ENCODE measurements at places on chromosomes 3 and 15.

- no peak for DNase-seq
These were observed 58.6 kb upstream of the SLITRK3 start for GRCh38 chr3:165254812-165255211.

DNA sequence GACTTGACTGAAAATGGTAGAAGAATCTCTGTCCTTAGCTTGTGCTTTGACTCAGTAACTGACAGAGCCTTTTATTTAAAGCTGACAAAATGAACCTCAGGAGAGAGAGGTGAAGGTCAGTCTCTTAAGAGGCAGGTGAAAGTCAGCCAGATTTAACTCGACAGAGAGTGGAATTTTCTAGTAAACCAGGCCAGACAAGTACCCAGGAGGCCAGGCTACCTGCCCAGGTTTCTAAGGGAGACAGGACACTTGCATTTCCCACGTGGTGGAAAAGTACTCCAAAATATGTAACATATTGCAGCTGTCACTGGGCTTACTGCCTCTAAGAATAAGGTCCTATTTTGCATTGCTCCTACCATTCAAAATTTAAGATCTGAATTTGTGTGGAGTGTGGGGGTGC, 167.9 kb downstream of the FMN1 start:
- DNase-seq: no peak

DNA sequence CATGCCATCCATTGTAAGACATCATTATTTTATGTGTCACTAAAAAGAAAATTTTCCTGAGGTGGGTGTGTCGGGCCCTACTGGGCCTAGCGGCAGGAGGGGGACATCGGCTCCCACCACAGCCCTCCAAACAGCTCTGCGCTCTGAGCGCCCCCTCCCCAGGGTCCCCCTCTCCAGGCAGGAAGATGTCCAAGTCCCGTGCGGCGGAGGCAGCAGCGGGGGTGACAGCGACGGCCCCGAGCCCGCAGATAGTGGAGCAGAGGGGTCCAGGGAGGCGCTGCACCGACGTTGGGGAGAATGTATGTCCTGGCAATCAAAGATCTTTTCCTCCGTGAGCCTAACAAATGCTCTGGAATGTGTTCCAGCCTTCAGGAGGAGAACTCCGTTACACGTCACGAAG, 24.3 kb downstream of the GPR160 start:
- DNase-seq: no peak

GRCh38 chr3:24401090-24401810, 93.4 kb downstream of the THRB start:
- DNase-seq: no peak

DNA sequence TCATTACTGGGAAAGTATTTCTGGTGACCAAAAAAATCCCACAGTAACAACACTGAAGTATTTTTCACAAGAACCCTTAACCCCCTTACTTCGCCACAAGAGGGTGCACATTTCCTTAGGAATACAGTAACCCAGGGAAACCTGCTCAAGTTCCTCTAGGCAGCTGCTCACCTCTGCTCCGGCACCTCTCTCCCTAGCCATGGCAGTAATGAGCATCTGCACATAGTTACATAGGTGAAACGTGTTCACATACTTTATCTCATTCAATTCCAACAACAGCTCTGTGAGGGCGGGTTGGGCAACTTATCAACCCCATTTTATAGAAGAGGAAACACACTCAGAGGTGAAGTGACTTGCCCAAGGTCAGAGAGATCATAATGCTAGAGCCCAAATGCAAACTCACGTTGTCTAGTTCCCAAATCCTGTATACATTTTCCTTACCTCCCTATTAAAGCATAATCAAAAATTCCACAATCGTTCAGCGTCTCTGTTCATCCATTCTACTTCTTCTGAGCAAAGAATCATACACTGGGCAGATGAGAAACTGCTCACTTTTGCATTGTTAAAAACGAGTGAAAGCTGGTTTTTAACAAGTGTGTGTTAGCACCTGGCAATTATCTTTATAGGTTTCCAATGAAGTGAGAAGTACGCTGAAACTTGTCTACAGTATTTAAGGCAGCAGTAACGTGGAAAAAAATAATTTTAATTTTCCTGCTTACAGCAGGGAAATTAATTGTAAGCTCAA, 90.7 kb downstream of the IGF2BP2 start:
- no peak for DNase-seq

GRCh38 chr3:147493666-147494065, 84.5 kb downstream of the ZIC1 start:
- DNase-seq: no peak

- no peak for DNase-seq
These were observed 426.5 kb downstream of the TBC1D5 start for GRCh38 chr3:17315897-17316296.

DNA sequence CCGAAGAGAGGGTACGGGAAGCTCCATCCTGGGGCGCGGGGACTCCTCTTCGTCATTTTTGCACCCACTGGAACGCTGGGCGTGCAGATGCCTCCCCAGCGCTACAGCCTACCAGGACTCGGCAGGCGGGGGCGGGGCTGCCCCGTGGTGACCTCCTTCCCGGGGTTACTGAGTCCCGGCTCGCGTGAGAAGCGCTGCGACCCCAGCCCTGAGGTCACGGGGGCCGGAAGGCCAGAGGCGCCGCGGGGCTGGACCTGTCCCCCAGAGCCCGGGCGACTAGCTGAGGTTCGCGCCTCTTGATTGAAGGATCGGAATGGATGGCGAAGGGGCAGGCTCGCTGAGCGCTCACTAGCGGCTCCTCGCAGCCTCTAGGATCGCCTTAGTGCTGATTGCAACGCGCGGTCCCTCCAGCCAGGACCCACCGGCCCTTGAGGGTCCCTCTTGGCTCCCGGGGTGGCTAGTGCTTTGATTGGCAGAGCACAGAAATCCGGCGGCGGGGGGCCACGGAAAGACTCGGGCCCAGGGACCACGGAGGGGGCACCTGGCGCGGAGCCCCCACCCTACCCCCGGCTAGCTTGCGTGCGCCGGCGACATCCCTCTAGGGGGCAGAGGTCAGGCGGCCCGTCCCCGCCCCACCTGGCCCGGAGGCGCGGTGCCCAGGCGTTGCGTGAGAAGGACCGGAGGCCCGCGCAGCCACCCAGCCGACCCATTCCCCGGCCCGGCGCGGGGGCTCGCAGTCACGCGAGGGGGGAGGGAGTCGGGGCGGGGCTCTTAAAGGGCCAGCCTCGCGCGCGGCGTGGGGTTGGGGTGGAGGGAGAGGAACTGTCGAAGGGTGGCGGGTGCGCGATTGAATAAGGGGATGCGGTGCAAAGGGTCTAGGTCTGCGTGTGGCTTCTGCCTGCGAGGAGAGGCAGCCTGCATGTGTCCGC, 781 bp upstream of the CYP1A1 start:
- DNase-seq: no peak

DNA sequence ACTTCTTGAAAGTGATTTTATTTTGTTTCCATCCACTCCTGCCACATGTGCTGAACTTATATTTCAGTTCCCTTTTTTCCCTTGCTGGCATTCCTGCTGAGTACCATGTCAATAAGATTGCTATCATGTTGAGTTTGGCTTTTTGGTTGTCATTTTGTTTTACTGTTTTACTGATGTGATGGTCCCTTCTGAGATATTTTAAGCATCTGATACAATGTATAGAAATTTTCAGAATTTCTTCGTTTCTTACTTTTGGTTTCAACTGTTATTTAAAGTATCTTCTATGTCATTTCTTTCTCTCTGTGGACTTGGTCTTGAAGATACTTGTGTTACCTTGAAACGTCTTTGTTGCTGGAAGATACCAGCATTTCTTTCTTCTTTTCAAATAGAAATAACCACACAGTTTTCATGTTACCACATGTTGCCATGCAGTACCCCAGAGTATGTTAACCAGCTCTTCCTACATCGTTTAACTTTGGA, 14.1 kb downstream of the SIDT1 start:
- no peak for DNase-seq

DNA sequence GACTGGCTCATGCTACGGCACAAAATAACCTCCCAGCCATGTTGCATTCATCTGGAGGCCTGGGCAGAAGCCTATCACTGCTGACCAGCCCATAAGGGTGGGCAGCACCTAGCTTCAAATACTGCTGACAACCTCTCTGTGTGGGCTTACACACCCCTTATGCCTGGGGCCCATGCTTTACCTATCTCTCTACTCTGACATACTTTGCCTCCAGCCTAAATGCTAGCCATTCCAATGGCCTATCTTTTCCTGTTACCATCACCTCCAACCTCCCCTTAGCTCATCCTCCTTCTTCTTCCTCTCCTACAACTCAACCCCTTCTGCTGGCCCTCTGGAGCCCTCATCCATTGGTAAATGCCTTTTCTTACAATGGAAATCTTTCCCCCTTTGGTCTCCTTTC, 41.0 kb upstream of the PPP2R3A start:
- no peak for DNase-seq

DNA sequence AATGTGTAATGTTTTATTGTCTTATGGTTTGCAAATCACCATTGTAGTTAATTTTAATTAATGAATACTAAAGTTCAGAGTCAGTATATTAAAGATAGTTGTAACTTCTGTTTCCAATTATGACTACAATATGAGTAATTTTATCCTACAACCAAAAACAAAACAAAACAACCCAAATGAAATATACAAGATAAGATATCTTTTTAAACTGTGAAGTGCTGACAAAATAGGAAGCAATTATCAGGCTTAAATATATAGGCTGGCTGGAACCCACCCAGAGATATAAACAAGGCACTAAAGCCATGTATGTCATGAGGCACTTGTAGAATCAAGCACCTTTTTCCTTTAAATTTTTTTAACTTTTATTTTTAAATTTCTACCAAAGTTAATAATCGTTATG, 108.6 kb upstream of the LRRFIP2 start:
- DNase-seq: no peak

GRCh38 chr15:60353245-60353920, 44.4 kb downstream of the ANXA2 start:
- no peak for DNase-seq

DNA sequence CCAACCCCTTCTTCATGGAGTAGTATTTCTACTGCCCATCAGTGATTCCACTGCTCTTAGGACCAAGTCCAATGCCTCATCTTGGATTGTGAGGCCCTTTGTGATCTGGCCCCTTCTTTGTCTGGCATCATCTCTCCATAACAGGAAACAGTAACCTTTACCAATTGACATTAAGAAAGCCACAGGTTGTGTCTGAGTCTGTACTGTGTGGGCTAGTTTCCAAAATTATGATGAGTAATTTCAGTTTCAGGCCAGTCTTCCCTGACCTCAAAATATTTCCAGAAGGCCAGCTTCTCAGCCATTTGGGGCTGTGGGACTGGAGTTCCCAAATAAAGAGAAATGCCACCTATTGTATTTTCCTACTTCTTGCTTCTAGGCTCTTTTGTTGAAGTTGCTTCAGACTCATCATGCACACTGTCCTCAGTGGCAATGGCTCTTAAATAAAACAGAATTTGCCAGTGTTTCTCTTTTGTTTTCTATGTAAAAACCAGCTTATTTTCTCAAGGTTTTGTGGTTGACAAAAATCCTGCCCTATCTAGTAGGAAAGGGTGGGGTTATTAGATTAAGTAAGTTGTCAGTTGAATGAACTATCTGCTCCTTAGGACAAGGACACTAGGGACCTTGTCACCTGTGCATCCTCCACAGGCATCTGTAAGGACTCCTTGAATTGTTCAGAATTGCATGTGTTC, 47.0 kb upstream of the ACKR4 start:
- DNase-seq: no peak

Measured in cerebellar nuclear complex (tissue), 1 donor.